SK-MEL-5 (cell line): ENCODE measurements at places on chromosomes 2 and 18. TPM values are rescaled to one million over a fixed set of nuclear protein-coding genes. Genes with fewer than 3 reads are reported as not detected.

DNA sequence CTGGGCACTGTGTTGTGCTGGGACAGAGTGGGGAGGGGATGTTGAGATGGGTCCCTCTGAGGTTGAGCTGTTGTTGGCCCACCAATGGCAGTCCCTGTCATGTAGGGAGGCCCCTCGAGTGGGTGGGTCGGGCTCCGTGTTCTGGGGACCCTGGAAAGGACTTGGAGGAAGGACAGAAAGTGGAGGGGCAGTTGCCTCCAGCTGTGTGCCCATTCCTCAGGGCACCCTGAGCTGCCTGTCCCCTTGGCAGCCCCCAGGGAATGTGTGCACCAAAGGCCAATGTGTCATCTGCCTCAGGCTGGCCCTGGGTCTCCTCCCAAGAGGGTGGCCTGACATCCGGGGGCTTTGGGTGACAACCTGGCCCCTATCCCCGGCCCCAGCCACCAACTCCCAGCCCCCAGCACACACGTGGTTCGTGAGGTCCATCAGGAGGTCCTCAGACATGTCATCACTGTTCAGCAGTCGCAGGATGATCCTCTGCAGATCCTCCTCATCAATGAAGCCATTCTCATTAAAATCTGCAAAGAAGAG lies 57.7 kb downstream of the CIB4 start:
- no peak for DNase-seq

The DLGAP1 gene
- total RNA-seq = 27.5 and 28.5 TPM in 2 replicates

DNA sequence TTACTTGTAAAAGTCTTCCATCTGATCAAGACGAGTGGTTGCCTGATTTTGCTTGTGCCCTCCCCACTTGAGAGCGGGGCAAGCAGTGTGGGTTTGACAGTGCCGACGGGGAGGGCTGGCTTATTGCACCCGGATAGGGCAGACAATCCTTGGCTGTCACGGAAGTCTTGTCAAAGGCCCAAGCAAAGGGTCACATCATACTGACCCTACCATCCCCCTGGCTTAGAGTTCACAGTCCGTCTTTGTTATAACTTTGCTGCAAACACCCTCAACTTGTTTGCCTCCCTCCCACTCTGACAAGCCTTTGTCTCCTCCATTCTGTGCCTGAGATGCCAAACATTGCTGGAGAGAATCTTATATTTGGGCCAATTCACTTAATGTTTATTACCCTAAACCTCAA lies 165.9 kb upstream of the MSH6 start:
- no peak for DNase-seq

DNA sequence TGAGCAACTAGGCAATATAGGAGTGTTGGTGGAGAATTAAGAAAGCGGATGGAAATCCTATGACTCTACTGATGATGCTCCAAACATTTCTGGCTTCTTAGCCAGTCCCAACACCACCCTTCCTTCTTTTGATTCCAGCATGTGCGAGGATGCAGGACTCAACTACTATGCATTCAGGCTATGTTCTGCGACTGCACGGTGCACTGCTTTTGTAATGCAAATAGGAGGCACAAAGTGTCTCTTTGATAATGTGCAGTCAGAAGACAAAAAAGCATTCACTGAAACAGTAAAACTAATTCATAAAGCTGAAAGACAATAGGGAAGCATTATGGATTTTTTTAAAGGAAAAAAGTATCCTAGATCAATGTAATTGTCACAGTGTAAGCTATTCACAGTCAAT lies 106.7 kb downstream of the MEIS1 start:
- DNase-seq = peak; percentile 5

GRCh38 chr2:41395692-41396091 lies 652.1 kb upstream of the PKDCC start:
- DNase-seq = no peak

DNA sequence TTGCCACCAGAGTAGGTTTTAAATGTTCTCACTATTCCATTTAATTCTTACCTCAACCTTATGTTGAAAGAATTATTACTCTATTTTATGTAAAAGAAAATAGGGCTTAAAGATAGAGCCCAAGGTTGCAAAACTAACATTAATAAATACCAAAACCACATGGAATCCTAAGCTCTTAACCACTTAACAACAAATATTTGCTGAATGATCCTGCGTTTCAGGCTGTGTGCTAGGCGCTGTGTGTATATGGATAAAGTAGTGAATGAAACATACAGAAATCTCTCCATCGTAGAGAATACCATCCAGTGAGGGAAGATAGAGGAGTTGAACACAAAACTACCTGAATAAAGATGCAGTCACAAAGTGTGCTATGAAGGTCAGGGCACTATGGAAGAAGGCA lies 485.1 kb downstream of the THSD7B start:
- DNase-seq = no peak

DNA sequence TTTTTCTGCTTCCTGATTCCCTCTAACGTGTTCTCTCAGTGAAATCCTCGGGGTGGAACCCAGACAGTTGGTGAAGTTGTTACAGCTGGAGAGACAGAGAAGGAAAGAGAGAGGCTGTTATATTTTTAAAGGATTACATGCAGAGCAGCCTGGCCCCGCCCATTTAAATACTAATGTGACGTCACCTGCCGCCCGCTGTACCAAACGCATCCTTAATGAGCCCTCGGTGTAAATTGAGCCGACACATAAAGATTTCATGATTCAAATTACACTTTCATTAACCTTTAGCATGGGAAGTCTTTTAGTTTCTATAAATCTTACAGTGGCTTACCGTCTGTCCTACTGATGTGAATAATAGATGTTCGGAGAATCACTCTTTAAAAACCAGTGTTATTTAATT lies 164.0 kb upstream of the SIX3 start:
- no peak for DNase-seq

GRCh38 chr18:10878703-10879102 lies 270.7 kb downstream of the PIEZO2 start:
- no peak for DNase-seq
